ENCODE measurements at places on chromosomes 5 and 9.

DNA sequence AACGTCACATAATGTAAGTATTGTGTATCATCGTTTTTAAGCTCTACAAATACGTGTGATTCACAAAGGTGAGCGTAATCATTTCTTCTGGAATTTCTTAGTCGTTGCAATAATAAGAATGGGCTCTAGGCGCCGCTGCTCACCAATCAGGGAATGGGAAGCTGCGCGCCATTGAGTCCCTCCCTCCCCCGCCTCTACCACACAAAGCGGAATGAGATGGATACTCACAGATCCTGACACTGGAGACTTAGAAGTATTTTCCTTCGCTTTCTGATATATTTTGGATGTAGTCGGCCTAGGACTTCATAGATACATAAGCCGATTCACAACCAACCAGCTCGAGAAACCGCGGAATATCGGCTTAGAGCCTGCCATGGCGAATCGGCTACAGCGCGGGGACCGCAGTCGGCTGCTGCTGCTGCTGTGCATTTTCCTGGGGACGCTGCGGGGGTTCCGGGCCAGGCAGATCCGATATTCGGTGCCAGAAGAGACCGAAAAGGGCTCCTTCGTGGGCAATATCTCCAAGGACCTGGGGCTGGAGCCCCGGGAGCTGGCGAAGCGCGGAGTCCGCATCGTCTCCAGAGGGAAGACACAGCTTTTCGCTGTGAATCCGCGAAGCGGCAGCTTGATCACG, at the start of gene PCDHGA11:
Gene PCDHGA11, plus strand, starts transcription at position 197 of the 634 bp plus-strand sequence. Its CDS starts 177 bp downstream, at position 374.
- no peak for DNase-seq

GRCh38 chr5:68415177-68416085, 199.9 kb downstream of the PIK3R1 start:
- DNase-seq: no peak

GRCh38 chr9:136011703-136012496, 50.7 kb upstream of the UBAC1 start:
- DNase-seq: no peak

DNA sequence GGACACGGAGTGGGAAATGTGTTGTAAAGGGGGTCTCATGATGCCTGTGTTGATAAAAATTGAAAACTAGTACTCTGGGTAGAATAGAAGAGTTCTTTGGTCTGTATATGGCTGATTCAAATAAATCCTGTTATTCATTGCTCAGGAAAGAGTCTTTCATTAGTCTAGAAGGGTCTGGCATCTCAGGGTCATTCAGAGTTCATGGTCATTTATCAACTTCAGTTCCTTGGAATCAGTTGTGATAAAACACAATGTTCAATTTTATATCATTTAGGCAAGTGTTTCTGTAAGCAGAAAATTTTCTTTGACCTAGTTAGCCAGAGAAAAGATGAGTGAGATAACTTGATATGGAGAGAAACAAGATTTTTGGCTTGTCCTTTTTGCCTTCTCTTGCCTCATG, 36.3 kb downstream of the SPATA31D1 start:
- DNase-seq: no peak

DNA sequence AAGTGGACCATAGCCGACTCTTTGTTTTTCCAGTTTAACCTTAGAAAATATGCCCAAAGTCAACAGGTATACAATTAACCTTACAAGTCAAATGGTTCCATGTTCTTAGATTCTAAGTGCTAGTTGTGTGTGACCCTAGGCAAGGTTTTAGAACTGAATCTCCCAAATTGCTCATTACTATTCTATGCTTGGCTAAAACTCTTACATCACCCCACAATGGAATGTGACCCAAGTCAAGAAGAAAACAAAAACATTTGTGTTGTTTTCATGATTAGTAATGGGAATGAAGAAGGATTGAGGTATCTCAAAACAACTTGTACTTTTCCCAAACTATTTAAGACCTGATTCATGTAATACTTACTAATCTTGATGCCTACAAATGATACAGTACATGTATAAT, 159.2 kb downstream of the ARRDC3 start:
- DNase-seq: no peak

DNA sequence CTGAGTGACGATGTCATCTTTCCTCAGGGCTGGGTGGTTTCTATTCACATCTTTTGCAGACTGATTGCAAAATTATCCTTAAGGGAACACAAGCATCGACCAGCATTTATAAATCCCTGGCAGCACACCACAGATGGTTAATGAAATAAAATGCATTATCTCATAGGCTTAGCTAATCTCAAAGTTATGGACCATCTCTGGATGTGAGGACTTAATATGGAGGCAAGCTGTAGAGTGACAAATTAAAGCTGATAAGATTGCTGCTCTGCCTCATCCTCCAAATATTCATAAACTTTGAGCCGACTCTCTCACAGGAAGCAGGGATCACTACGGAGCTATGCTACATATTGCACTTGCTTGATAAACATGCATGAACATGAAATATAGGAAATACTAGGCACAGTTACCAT, 663.2 kb upstream of the RGMB start:
- no peak for DNase-seq

GRCh38 chr9:136693490-136694162, 6.4 kb upstream of the AGPAT2 start:
- no peak for DNase-seq

DNA sequence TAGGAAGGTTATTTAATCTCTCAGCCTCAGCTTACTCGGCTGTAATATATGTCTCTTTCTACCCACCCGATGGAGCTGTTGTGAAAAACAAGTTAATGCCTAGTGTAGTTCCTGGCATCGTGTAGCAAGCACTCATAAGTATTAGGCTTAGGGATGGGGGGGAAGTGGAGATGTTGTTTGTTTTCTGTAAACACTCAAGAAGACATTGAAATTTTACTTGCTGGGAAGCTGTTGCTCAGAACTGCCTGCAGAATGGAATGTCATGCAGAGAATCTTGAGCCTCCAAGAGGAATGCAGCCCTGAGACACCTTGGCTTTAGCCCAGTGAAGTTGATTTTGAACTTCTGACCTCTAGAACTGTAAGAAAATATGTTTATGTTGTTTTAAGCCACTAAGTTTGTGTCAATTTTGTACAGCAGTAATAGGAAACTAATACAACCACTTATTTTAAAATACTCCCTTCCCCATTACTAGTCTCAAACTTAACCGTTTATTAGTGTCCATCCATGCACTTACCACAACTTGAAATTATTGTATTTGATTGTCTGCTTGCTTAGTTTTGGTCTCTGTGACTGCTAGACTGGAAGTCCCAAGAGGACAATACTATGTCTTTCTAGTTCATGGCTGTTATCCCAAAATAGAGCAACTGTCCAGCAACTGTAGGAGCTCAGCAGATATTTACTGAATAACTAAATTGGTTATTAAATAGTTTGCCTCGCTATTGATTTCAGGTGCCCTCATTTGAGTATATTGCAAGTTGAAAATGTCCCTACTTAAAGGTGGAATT, 53.8 kb downstream of the MFAP3 start:
- no peak for DNase-seq

DNA sequence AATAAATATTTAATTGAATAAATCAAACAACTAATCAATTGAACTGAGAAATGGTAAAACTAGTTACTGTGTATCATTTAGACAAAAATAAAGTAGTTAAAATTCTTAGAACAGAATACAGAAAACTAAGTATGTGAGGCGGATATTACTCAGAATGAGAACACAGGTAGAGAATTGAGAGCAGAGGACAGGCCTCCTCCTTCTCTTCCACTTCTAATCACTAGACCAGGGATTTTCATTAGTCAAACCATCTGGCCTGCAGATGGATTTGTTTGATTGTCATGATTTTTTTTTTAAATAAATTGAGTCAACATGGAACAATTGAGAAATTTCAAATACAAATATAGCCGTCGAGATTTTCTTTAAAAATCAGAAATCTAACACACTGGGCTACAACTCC, 198.6 kb upstream of the HMHB1 start:
- DNase-seq: no peak

- DNase-seq: no peak
These were observed 183.7 kb downstream of the HCN1 start for GRCh38 chr5:45512521-45512920.

- no peak for DNase-seq
These were observed 68.6 kb downstream of the GDNF start for GRCh38 chr5:37771203-37771611.

DNA sequence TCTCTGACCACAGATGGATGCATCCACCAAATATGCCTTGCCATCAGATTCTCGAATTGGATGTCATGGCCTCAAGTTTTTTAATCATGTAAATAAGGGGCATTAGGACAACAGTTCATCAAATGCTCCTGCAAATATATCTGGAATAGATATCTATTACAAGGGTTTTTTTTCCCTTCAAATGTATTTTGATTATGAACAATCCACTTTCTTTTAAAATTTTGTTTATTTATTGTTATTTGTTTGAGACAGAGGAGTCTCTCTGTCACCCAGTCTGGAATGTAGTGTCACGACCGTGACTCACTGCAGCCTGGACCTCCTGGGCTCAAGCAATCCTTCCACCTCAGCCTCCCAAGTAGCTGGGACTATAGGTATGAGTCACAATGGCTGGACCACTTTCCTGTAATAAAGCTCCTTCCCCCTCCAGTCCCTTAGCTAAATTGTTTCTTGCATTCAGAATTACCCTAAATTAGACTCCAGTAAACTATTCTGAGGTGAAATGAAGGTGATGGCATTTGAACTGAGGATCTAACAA, 1412.1 kb downstream of the EFNA5 start:
- DNase-seq: no peak

DNA sequence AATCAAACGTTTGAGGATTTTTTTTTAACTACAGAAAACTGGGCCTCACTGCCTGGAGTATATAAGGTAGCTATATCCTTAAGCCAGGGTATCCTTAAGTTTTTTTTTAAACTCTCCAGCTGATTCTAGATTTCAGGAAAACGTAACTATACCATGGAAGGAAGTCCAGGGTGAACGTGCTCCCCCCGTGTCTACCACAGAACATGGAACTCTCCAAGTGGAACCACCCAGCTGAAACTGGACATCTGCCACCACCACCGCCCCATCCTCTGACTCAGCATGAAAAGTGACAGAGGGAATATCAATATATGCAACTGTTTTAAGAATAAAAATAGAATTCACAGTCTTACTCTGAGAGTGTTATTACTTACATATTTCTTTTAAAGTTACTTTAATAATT, 61.3 kb downstream of the DROSHA start:
- no peak for DNase-seq

DNA sequence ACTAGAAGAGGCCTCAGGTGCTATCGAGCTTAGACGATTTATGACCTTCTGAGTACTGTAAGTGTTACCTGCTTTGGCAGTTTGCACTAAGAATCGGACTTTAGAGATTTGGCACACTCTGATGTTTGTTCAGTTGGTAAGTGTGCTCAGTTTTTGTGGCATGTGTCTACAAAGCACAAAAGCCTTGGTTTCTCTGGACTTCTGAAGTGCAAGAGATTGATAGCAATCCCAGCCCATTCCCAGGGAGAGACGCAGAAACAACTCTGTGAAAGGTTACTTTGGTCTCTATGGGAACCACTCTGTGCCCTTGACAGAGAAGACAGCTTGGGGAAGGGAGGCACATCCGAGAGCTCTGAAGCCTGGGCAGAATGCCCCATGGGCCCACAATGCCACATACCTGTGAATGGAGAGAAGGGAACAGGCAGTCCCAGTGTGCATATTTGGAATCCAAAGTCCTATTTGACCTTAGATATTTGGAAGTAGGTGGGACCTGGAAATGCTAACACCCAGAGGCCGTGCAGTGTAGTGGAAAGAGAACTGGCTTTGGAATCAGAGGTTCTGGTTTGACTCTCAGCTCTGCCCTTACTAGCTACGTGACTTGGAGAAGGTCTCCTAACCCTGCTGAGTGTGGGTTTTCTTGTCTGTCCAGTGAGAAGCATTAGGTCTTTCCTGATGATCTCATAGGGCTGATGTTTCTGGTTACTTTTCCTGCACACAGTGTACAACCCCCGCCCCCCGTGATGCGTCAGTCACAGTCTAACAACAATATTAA, 194.3 kb upstream of the VLDLR start:
- DNase-seq: no peak

DNA sequence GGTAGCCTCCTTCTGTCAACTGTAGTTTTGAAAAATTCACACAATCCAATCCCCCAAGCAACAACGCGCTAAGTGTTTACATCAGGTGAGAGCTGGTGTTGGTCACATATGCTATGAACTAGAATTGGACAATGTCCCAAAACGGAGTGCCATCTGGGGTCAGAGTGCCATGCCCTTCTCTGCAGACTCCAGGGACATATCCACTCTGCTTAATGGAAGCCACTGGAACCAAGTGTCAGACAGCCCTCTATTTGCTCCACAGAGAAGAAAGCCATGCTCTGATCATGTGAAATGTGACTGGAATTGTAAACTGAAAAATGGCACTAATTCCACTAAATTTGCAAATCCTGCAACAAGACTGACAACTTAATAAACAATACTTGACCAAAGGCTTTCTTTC, 12.2 kb downstream of the ABCA1 start:
- DNase-seq: no peak

DNA sequence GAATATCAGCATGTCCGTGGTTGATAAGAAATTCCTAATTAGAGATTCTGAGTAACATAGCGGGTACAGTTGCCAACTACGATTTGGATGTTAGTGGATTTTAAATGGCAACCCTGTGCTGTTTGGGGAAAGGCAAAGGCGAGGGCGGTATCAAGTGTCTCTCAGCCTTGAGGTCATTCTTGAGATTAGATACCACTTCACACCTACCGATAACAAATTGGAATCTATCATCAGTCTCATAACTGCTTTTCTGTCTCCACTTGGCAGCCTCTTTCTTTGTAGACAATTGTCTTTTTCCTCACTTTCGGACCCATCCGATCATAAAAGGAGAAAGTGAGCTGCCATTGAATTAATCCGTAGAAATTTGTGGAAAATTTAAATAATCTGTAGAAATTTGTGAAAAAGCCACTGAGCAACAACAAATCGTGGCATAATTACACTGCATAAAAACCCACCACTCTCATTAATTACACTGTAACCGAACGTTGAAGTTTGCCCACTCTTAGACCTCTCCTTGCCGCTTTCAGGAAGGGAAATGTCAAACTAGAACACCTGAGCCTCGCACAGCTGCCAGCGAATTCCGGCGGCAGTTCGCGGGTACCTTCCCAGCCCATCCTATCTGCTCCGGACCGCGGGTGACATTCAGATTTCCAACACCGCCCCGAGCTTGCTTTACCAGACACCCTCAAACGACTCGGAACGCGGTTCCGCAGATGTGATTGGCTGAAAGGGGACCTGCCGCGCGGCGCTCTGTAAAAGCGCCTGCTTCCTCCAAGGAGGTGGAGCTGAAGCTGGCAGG, 849 bp upstream of the RGMB start:
- DNase-seq: peak; percentile 82

DNA sequence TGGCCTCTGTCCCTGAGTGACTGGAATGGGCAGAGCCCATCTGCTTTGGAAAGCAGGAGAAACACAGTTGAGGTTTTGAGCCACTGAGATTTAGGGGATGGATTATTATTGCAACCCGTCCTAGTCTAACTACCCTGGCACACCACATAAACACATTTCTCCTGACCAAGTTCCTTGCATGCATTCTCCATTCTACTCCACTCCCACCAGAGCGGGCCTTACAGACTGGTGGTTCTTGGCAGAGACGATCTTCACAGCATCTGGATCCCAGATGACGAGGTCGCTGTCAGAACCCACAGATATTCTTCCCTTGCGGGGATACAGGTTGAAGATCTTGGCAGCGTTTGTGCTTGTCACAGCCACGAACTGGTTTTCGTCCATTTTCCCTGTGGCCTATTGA, 111.0 kb downstream of the DPYSL3 start:
- DNase-seq: no peak

Data from iPS DF 19.7 (cell line).